ENCODE measurements at places on chromosomes 2 and 18.
A peak's percentile ranks its signal among the peaks of the same experiment; 100 is the strongest.

- DNase-seq: peak; percentile 39
Observed at GRCh38 chr2:238644095-238645081, 203.5 kb upstream of the TWIST2 start.

- no peak for DNase-seq
Observed at GRCh38 chr18:22778996-22779395, 154.1 kb upstream of the RBBP8 start.

- DNase-seq: no peak
Observed at GRCh38 chr2:188813857-188814256, 160.3 kb upstream of the COL3A1 start.

GRCh38 chr18:37527395-37527794 is 38.2 kb downstream of the CELF4 start:
- DNase-seq: peak; percentile 4

GRCh38 chr18:23106575-23106974 is 28.7 kb upstream of the CABLES1 start:
- peak; percentile 95 for DNase-seq

DNA sequence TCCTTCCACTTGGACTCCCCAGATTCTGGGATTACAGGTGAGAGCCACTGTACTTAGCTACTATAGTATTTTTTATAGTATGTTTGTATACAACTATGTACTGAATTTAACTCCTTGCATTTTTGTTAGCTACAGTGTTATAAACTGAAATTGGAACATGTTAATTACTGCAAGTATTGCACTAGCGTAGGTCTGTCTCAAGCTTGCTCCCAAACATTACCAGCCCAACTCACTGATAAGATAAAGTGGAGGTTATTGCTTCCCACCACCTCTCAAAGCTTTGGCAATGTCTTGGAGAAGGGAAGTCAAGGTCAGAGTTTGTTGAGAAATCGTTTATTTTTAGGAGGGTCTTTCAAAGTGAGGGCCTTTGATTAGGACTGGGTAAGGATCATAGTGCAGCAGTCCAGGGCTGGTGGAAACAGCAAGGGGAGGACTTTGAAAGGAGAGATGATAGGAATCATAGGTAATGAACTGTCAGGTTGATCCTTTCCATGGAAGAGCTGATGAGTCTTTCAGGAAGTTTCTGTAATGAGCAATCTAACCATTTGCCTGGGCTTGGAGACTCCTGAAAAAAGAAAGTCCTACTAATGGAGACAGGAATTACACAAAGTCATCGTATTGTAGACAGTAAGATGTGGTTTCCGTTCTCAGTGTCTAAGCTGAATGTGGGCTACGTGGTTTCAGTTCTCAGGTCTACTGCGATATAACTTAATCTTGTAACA is 257.1 kb downstream of the MYO3B start:
- DNase-seq: no peak

DNA sequence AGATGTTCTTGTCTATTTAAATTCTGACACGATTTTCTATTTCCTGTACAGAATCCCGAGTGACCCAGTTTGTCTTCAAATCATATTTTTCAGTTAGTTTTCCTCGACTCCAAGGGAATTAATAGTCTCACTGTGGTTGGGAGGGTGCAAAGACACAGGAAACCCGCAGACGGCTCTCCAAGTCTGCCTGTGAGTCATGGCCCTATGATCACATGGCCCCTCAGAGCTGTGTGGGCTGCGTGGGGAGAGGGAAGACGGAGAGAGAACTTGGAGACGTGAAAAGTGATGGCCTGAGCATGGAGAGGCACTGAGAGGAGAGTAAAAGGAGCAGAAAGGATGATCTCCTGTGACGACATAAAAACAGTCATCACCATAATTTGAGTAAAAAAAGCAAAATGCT is 989.9 kb downstream of the DCDC2C start:
- no peak for DNase-seq

DNA sequence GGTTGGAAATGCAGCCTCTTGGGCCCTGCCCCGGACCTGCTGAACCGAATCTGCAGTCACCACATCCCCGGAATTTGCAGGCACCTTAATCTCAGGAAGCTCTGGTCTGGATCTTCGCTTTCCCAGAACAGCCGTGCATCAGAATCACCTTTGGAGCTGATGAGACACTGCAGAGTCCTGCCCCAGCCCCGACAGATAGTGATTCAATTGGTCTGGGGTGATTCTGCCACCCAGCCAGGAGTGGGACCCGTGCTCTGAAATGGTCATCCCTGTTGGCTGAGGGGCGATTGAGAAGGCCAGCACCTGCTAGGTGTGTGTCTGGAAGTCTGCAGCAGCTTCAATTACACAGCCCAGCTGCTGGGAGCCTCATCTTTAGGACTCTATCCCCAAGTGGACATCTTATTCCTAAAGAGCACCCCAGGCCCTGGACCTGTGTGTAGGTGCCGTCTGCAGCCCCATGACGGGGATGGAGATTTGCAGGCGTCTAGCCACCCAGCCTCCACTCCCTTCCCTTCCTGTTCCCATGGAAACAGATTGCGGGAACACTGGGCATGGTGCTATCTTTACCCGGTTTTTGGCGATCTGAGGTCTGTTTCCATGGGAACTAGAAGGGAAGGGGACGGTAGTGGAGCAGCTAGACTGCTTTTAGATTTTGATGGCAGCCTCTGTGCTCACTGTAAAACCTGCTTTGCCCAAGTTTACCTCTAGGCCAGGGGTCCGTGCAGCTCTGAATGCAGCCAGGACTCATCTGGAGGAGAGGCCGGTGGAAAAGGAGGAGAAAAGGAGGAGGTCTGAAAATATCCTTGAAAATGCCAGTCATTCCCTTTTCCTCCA is 156.1 kb downstream of the LDLRAD4 start:
- no peak for DNase-seq

DNA sequence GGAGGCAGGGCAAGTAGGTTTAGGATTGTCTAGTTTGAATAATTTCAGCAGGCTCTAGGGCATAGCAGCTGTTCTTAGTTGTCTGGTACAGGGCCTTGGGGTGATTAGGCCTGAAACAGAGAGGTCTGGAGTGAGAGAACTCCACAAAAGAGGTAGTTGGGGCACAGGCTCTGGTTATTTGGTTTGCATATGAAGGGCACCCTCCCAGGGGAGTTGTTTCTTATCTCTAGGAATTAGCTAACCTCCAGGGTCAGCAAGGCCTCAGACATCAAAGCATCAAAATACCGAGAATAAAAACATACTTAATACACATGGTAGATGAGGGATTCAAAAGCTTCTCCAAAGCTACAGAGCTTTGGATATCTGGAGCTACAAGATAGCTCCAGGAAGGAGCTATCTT is 38.3 kb upstream of the SLC14A2 start:
- no peak for DNase-seq

- no peak for DNase-seq
Observed at GRCh38 chr2:6789559-6790138, 76.1 kb downstream of the CMPK2 start.

- DNase-seq: no peak
Observed at GRCh38 chr18:44871771-44872170, 191.1 kb downstream of the SETBP1 start.

DNA sequence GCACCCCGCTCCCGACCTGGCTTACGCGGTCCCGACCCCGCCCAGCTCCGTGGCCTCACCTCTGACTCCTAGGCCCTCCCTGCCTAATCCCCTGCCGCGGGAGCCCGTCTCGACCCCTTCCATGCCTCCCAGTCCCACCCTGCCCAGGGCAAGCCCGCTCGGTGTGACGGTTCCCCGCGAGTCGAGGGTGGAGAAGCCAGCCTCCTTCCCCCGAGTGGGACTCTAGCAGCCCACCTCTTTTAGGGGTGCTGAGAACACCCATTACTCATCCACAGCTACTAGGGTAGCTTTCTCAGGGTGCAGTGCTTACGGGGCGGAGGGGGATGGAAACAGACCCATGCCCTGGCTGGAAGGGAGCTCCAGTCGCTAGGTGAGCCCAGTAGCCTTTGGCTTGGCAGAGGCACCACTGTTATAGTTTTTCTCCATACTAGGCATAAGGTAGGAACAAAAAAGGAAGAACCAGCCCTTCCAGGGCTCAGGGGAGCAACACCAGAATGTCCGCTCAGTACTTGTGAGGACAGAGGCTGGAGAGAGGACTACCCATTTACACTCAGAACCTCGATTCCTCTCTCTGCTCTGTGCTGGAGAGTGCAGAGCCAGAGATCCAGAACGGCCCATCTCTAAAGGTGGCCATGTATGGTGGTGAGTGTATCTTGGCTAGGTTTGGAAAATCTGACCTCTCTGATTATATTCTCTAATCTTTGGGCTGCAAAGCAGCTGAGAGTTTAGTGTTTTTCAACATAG is 606 bp downstream of the AGBL5 start:
- DNase-seq: no peak

DNA sequence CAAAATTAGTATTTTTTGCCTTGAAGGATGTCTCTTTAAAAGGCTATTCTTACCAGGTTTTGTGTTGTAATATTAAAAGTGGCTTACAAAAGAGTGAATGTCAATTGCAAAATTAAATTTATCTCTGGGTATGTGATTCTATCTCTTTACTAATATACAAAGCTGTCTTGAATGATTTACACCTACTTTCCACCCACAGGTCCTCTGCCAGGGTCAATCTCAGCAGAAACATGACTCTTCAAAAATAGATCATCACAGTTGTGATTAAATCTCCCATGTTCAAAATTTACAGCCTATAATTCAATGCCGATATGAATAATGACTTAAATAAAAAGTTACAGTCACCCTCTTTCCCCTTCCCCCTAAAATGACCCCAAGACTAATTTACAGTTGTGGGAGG is 78.8 kb downstream of the SLC8A1 start:
- no peak for DNase-seq
